Activated B cell treated with CpG ODN at 0.5 μM for 24 hours (primary cell): ENCODE measurements at places on chromosomes 5 and 9.

GRCh38 chr9:32954642-32955041 lies 46.8 kb downstream of the APTX start:
- DNase-seq, result no peak

GRCh38 chr9:120161776-120162175 lies 418.2 kb downstream of the CDK5RAP2 start:
- no peak for DNase-seq

GRCh38 chr5:156051972-156052371 lies 275.0 kb upstream of the SGCD start:
- DNase-seq, result no peak

DNA sequence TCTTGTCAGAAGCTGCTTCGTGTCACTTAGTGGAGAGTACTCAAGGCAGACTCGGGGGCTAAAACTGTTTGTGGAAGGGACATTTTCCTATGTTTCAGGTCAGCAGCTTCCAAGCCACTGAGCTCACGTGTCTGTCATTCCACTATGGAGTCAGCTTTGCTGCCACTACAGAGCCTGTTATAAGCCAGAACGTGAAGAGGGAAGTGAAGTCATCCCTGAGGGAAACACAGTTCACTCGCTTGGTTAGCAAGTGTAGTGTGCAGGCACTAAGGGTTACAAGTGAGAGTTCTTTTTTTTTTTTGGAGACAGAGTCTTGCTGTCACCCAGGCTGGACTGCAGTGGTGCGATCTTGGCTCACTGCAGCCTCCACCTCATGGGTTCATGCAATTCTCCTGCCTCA lies 24.5 kb upstream of the LTC4S start:
- no peak for DNase-seq

DNA sequence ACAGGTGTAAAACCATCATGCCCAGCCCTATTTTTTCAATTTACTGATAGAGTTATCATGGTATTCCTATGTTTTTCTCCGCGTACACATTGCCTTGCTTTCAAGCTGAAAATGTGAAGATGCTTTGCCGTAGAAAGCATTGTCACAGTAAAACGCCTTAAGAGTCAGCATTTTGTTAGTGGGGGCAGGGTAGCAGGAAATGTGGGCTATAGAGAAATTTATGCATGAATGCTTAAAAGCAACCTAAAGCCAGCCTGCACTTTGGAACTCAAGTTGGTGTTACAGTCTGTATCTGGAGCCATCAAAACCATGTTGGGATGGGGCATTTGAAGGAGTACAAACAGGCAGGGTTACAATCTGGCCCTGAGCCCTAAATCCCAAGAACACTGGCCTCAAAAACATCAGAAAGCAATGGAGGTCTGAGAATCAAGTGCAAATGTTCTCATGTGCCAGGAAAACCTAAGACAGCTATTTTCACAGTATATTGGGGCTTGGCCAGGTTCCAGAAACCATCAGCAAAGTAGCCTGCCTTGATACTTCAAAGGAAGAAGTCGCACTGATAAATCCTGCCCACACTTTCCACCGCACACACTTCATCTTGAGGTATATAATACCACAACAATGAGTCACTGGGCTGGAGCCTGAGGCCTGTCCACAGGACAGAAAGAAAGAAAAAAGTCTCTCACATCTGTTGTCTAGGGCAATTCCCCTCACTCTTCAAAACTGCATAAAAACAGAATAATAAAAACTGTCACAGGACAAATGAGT lies 313.8 kb downstream of the ENC1 start:
- DNase-seq, result no peak

DNA sequence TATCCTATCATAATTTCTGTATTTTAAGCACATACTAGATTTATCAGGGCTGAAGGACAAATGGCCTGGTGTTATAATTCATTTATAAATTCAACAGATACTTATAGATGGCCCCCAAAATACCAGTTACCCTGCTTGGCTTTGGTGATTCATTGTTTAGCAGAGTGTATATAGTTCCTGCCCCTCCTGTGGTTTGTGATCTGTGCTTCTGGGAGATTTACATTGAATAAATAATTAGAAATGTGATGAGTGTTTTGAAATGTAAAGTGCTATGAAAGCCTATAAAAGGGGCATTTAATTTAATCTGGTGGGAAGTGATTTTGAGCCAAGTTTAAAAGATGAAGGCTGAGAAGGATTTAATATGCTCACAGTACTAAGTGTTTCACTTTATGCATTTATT lies 36.7 kb upstream of the ZCCHC7 start:
- no peak for DNase-seq

- no peak for DNase-seq
These were observed 6.2 kb upstream of the SLC1A3 start for GRCh38 chr5:36599986-36600779.

GRCh38 chr9:121216271-121216805 lies 14.7 kb upstream of the RAB14 start:
- DNase-seq, result no peak

GRCh38 chr5:40033009-40033408 lies 608.2 kb upstream of the DAB2 start:
- DNase-seq, result no peak

GRCh38 chr5:34486160-34486848 lies 169.8 kb upstream of the RAI14 start:
- DNase-seq, result peak; percentile 36

- no peak for DNase-seq
These were observed 107.6 kb upstream of the COL5A1 start for GRCh38 chr9:134533850-134534588.

GRCh38 chr5:25025831-25026230 lies 381.1 kb upstream of the CDH10 start:
- DNase-seq, result no peak

DNA sequence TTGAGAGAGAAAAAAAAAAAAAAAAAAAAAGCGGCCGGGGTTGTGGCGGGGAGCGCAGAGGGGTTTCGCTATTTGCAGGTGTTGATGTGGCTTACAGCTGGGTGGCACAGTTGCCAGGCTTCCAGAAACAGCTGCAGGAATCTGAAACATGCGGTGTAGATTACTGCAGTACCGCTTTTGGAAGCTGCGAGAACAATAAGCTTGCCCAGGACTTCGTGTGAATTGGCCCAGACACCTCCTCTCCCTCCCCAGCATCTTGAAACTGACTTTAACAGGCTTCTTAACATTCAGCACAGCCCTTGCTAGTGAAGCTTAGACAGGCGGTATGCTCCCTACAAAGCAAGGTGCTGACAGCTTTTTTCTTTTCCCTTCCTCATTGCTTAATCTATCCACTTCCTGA lies 104.0 kb downstream of the ATP10B start:
- DNase-seq, result no peak

- DNase-seq, result no peak
These were observed 12.2 kb upstream of the CDK5RAP2 start for GRCh38 chr9:120592210-120592609.

DNA sequence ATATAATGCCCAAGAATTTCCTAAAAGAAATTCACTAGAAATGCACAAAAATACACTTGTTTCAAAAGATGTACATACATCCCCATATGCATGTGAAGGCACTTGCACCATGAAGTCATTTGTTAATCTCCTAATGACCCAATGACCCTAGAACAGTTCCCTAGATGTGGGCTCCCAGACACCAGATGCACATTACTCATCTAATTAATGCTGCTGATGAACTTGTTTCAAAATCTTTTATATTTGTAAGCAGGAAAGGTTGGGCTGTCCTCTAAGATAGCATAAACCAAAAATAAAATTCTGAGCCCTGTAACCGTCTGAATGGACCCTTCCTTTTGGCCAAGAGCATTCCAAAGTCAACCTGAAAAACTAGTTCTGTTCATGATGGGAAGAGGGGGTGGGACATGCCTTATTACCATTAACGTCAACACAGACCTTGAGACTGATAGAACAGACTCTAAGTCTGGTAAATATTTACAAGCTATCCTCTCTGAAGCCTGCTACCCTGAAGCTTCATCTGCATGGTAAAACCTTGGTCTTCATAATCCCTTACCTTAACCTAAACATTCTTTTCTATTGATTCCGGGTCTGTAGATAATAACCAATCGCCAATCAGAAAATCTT lies 91.0 kb upstream of the DAPK1 start:
- DNase-seq, result no peak

GRCh38 chr5:34533582-34534522 lies 122.3 kb upstream of the RAI14 start:
- DNase-seq, result no peak

- DNase-seq, result no peak
These were observed 2.1 kb downstream of the ECPAS start for GRCh38 chr9:111481885-111482636.

- no peak for DNase-seq
These were observed 888 bp downstream of the RABGAP1 start for GRCh38 chr9:122941582-122942234.

DNA sequence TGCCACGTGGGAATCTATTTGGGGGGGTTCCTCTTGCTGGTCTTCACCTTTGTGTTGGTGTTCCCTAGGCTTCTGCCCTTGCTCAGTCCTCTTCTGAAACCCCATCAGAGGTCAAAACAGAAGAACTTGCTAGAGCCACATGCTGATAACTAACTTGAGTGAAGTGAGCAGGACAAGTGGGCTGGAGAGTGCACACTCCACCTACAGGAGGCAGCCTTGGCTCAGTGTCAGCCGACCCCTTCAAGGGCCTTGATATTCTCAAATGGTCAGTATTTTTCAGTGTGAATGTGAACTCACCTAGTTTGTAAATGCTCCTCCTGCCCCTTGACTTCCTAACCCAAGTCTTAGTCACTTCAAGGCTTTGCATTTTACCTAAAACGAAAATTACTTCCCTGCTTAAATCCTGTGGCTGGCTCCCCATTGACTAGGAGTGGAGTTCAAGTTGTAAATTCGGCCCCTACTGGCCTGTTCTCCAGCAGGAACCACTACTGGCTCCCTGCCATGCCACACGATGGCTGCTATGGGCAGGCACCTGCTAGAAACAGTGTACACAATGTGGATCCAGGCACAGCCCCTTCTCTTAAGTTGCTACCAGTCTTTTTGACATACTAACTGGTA lies 3.6 kb upstream of the SLC1A3 start:
- no peak for DNase-seq

DNA sequence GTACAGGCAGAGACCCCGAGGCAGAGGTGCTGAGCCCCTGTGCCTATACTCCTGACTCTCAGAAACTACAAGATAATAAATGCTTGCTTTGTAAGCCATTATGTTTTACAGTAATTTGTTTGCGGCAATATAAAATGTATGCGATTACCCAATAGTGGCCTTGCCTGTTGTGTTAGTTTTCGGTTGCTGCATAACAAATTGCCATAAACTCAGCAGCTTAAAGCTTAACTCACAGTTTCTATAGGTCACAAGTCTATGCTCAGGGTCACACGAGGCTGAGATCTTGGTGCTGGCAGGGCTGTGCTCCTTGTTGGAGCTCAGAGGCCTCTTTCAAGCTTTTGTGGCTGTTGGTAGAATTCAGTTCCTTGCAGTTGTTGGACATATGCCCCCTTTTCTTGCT lies 114.8 kb downstream of the COL23A1 start:
- DNase-seq, result no peak

DNA sequence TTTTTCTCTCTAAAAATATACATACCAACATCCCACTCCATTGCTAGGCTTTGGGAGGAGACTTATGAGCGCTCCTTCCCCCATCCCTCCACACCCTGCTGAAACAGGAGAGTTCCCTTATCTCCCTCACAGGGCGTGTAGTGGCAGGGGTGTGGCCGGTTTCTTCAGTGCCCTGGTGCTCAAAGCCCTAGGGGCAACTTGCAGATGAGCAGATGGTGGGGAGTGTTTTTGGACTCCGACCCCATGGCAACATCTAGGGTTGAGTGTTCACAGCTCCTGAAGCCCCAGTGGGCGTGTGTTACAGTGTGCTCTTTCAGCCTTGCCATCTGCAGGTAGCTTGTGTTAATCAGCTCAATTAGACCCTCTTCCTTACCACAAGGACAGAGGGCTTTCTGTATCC lies 409.5 kb downstream of the MAT2B start:
- peak; percentile 69 for DNase-seq

DNA sequence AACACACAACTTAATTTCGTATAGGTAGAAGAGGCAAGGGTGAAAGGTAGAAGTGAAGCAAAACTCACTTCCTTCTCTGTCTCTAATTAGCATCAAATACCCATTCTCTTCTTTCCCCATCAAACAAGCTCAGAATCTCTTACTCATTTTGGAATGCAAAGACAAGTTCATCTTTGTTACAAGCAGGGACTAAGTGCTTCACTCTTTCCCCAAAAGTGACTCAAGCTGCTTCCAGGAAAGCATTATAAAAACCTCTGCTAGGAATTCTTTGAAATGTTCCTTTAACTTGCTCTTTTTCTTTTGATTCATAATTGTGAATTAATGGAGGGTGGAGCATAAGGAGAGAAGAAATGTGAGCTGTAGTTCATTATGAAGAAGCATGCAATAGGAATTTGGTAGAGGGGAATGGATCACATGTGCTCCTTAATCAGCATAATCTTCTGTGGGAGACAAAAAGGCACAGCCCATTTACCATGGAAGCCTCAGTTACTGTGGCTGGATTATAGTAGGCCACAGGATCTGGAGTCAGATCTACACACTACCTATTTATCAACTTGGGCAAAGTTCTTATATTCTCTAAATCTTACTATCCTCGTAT lies 109.5 kb upstream of the DPYSL3 start:
- no peak for DNase-seq

DNA sequence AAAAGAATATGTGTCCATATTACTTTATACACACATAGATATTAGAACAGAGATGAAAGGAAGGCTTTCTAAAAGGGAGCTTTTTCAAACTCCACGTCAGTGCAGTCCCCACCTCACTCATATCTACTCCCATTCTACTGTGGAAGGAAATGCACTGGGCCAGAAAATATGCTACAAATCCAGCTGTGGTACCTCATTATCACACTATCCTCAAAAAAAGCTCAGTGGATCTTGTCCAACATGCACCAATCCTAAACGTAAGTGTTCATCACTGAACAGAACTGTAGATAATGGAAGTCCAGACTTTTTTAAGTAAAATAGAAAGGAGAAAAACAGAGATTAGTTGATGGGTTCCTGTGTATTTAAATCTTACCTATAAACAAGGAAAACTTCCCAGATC lies 27.9 kb downstream of the TRPM6 start:
- no peak for DNase-seq

DNA sequence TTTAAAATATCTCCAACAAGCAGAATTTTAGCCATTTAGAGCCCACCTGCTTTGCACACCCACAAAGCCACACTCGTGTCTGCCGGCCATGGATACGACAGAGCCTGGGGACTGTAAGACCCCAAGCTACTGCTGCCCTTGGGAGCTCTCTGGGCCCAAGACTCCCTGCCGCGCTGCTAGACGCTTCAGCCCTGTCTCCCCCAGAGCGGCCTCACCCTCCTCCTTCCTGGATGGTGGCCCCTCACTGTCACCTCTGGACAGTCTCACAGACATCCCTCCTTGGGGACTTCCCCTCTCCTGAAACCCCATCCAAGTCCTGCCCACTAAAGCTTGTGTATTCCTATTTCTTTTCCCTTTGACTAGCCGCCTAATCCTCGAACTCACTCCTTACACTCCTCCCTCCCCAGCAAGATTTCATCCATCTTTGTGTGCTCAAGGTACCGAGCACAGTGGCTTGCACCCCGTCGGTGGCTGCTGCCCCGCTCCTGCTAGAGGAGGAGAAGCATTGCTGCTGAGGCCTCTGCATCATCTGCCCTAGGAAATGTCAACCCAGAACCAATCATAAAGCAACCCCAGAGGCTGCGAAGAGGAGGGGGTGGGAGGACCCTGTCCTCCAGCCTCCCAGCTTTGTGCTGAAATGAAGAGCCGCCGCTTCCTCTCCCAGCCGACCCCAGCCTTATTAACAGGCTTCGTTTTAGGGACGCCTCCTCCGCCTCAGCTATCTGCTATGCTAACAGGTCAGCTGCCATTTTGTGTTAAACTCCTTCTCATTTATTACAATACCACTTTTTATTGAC lies 71.2 kb downstream of the CFAP77 start:
- no peak for DNase-seq
